ENCODE measurements at places on chromosomes 12 and 14.

GRCh38 chr12:122864894-122865253 is 29.6 kb downstream of the HIP1R start:
- no peak for DNase-seq

DNA sequence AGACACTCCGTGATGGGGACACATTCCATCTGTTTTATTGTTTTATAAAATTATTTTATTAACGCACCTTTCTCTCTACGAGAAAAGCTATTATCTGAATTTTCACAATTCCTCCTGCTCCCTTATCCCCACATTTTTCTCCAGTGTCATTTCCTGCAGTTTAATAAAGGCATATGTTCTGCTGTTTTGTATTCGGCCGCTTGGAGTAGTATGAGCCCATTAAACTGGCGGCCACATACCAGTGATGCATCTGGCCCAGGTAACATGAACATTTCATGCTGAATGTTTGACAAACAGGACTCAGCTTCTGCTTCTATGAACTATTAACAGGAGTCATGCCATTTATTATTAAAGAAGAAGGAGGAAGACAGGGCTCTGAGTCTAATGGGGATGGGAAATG is 511.0 kb downstream of the TMEM121 start:
- no peak for DNase-seq

- no peak for DNase-seq
Observed at GRCh38 chr12:2648406-2648805, 146.4 kb upstream of the FKBP4 start.

GRCh38 chr12:80173083-80173864 is 73.9 kb downstream of the OTOGL start:
- DNase-seq: no peak

- no peak for DNase-seq
Observed at GRCh38 chr14:51305751-51306150, 65.7 kb downstream of the TMX1 start.

GRCh38 chr14:59406454-59407245 is 58.5 kb downstream of the GPR135 start:
- no peak for DNase-seq

GRCh38 chr12:108608616-108609015 is 10.7 kb upstream of the TMEM119 start:
- DNase-seq: no peak

DNA sequence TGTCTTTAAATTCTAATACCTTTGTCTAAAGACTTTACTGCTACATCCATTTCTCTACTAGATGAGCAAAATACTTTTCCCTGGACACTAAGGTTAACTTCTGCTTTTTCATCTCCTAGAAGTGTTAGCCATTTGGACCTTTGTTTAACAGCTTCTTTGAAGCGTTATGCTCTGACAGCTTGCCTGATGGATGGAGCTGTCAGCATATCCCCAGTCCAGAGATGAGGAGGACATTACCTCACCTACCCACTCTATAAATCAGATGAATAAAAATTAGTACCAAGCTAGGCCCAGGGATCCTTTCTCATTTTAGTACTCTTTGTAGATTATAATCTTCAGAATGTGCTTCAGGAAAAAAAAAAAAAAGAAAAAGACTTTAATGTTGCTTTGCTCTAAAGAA is 222.7 kb downstream of the PELI2 start:
- no peak for DNase-seq

DNA sequence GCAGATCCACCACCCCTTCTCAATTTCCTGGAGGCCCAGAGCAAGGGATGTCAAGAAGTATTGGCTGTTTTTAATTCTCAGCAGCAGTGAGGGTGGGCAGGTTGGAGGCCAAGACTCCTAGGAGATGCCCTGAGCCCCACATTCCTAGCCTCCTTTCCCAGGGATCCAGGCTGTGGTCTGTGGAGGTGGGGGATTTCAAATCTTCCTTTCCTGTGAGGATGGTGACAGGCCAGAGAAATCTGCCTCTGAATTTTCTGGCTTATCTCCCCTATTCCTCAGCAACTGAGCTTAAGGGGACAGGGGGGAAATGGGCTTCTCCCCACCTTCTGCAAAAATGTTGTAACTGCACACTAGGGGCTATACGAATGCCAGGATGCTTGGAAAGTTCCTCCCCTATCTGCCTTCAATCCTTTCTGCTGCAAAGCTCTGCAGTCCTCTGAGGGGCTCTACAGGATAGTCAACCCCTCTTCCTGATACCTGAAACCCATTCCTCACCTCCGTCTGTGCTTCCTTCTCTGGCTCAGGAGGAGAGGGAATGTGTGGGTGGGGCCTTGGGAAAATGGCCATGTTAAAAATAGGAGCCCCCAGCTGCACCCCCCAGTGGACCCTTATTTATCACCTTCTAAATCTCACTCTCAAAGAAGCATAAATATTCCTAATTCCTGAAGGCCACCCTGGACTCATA is 6.6 kb downstream of the GPR84 start:
- DNase-seq: no peak

- no peak for DNase-seq
Observed at GRCh38 chr12:106941481-106942156, 14.1 kb upstream of the TMEM263 start.

- no peak for DNase-seq
Observed at GRCh38 chr12:70319605-70320004, 46.5 kb upstream of the KCNMB4 start.

- DNase-seq: no peak
Observed at GRCh38 chr12:52207895-52208294, 16.1 kb upstream of the KRT80 start.

DNA sequence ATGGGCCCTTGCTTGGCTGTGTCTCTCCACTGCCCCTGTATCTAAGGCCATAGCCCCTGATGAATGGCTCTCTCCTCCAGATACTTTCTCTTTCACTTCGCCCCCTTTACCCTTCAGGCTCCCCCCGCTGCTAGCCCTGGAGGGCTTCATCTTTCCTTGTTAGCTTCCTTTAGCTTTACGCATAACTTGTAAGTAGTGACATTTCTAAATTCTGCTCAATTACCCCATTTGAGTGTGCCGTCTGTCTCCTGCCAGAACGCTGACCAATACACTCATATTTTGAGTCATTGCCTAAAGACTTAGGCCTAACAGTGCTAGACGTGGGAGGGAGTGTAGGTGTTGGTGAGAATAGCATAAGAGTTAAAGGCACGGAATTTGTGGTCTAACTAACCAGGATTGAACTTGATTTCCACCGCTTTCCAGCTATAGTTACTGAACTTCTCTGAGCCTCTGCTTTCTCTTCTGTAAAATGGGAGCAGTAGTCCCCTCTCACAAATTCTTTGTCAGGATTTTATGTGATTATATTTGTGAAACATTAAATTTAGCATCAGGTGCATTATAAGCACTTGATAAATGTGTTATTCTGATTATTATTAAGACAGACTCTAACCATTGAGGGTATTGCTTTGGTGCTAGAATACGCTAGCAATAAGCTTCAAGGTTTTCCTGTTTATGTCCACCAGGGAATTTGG is 129.3 kb downstream of the ZFP36L1 start:
- peak; percentile 62 for DNase-seq

DNA sequence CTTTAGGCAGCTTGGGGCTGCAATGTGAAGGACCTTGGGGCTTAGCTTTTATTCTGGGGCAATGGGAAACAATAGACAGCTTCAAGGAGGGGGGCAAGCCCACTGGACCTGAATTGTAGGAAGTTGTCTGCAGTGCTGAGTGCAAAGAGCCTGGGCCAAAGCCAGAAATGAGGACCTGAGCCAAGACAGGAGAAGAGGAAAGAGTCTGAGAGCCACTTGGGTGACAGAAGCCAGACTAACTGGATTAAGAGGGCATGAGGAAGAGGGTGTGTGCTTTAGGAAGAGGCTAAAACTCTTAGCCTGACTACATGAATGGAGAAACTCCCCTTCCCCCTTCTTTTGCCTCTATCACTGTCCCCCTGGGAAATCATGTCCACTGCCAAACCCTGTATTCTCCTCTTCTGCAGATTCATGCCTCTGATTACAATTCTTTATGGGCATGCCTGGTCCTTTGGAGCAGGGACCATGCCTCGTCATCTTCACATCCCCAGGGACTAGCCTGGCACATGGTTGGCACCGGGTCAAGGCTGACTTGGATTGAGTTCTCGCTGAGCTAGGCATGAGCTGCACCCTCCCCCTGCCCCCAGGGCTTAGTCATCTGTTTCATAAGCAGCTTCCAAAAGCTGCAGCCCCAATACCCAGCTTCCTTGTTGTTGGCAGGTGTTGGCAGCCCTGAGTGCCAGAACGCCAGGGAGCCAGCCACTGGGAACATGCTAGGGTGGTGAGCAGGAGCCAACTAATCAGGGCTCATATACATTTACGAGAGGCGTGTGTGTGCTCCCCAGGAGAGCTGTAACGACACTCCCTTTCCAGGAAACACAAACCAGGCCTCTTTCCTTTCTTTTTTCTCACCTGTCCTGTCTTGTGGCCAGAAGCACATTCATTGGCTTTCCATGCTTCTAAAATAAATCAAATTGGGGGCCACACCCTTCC is 27.7 kb upstream of the JDP2 start:
- DNase-seq: peak; percentile 97

- DNase-seq: no peak
Observed at GRCh38 chr12:28388879-28389278, 198.6 kb downstream of the CCDC91 start.

DNA sequence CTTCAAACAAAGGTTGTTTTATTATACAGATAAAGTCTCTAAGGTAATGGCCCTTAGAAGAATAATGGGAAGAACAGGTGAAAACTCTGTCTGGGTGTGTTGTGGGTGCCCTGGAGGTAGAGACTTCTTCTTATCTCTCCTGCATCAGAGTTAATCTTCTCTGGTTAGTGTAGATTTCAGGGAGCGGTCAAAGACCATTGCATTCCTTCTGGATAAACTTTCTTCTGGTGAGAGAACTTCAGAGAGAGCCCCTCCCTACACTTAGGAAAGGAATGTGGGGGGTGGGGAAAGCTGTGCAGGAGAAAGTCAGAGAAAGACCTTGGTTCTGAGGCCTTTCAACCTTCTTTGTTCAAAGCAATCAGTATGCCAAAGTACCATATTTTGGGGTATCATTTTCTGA is 658.5 kb downstream of the DIO2 start:
- DNase-seq: no peak

DNA sequence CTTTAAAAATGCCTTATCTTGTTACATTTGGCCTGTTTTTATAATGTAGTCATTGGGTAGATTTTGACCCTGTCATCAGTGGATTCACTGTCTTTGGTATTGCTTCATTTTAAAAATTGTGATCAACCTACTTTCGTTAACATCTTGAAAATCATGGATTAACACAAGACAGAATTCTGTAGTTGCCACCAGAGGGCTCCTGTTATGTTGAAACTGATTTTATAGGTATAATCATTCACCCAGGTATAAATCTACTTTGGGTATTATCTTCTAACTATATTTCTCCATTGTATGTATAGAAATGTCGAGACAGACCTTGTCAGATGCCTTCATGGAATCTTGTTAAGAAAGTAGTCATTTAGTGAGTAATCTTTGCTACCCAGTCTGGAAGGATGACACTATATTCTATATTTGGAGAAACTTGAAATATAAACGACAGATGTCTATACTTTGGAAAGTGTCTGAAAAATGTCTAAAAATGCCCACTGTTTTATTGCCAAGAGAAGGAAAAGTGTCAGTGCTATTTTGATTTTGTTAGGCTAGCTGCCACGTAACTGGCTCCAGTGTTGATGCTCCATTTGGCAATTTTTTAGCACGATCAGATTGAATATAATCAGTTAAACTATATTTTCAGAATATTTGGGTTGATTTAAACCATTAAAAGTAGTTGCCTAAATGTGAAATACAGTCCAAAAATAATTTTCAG is 129.4 kb downstream of the PELI2 start:
- no peak for DNase-seq

GRCh38 chr12:33825986-33826602 is 196.2 kb upstream of the ALG10 start:
- no peak for DNase-seq

DNA sequence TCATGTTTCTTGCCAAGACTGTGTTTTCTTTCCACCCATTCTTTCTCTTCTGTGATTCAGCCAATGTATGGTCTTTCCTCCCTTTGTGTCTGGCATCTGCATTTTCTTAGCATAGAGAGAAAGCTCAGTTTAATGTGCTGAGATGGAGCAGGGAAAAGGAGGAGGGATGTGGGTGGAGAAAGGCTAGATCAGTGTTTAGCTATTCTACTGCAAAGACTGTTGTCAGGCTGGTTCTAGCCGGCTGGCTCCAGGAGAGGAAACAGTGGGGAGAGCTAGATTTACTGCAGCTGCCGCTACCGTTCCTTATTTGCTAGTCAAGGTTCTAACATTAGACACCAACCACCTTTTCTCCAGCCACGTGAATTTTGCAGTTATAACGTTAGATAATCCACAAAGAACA is 5.2 kb upstream of the RIMKLB start:
- DNase-seq: no peak

DNA sequence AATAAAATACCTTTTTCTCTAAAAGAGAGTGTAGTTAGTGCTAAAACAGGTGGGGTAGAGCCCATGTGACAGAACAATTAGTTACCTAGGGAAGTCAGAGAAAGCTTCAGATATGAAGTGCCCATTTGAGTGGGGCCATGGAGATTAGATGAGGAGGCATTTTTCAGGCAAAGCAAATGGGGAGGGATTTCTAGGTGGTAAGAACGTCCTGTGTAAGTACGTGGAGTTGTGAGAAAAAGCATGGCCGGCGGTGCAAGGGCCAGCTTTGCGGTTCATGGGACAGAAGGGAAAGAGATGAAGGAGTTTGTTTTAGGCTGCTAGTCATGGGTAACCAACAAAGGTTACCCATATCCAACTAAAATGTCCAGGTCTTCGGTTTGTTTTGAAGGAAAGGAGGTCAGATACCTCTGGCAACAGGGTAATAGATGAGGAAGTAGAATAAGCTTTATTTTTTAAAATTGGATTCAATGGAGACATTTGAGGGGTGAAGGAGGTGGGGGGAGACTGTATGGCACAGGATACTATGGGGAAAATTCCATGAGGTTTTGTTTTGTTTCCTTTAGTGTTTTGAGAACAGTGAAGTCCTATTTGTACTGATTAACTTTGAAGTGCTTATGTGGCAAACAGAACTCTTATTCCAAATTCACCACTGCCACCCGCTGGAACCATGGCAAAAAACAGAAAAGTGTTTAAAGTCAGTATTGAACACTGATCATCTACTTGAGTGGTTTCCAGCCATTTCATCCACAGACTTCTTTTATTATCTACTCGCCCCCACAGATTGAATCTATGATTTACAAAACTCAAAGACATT is 10.0 kb upstream of the SNRPF start:
- DNase-seq: no peak

DNA sequence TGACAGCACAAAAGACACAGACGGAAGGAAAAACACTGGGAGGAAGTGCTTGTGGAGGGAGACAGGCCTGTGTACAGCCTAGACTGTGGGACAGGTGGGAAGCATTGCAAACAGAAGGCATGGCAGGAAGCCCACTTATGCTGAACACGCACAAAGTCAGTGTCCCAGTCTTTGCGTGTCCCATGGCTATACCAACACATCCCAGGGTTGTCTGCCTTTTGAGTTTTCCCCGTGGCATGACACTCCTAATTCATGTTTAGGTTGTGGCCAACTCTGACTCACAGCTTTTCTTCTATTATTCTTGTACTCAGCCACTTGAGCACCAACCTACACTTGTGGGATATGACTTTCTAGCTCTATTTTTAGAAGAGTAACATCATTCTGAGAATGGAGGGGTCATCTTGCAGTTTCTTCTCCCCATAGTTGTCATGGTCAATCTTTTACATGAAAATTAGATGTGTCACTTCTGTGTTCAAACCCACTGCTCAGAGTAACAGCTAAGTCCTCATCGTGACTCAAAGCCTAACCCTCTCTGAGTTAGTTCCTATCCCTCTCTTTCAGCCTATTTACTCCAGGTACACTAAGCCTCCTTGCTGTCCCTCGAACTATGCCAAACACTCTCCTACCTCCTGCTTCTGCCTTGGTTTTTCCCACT is 27.5 kb upstream of the JPH4 start:
- DNase-seq: no peak
